ENCODE measurements at places on chromosomes 16 and 17.

DNA sequence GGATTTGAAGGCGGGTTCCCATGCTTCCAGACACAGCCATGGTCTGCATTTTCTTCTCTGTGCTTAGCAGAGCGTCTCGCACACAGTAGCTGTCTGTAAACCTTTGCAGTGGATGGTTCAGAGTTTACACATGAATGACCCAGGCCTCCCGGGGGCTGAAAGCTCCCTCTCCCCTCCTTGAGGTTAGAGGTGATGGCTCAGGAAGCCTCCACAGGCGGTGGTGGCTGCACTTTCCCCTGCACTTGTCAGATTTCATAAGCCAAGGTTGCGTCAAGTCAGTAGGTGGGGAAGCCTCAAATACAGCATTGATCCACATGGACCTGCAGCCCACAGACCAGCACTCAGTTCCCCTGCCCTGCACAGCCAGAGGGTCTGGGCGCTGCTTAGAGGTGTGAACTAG is 211.9 kb downstream of the KATNIP start:
- DNase-seq, result no peak

- DNase-seq, result no peak
Observed at GRCh38 chr17:62052765-62053338, 12.2 kb downstream of the MED13 start.

DNA sequence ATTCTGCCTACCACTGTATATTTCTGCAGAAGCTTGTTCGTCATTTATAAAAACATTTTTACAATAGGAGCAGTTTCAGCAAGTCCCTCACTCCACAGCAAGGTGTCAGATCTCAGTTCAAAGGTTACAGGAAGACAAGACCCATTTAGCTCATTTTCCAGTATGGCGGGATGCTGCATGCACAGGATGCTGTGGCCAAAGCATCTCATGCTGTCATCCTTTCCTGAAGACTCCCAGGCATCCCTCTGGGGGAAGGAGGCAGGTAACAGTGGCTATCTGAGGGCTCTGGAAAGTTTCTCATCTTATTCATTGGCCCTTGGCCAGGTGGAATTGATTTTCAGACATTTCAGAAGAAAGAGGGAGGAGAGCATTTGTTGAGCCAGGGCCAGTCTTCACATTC is 539.3 kb upstream of the CDH5 start:
- DNase-seq, result no peak

DNA sequence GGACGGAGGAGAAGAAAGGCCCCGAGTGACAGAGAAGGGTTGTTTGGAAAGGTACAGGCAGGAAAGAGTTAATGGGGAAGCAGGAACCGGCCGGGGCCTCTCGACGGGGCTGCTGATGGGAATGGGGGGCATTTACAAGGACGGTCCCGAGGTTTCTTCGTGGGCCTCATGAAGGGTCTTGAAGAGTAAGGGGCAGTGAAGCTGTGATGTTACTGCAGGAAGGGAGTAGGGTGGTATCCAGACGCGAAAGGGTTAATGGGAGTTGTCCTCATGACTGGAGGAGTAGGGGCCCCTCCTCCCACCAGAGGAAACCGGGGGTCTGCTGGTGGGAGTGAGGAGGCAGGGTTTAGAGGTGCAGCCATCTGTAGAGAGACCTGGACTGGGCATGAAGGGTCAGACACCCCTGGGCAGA is 481 bp downstream of the PDK2 start:
- no peak for DNase-seq

- DNase-seq, result peak; percentile 88
Observed at GRCh38 chr16:83336603-83337002, 471.2 kb upstream of the HSBP1 start.

- peak; percentile 50 for DNase-seq
Observed at GRCh38 chr17:72614476-72614870, 478.0 kb downstream of the SLC39A11 start.

DNA sequence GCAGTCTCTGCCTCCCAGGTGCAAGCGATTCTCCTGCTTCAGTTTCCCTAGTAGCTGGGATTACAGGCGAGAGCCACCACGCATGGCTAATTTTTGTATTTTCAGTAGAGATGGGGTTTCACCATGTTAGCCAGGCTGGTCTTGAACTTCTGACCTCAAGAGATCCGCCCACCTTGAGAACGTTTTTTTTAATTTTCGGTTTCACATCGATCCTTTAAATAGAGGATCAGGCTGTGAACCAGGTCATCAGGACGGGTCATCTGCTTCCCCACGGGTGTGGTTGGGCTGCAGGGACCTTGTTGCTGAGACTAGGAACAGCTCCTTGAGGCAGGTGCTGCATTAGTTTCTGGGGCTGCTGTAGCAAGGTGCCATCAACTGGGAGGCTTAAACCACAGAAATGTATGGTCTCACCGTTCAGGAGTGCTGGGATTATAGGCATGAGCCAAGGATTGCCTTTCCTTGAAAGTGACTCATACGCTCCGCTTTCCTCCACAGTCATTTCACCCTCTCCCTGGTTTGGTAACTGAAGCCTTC is 7.9 kb upstream of the NAGPA start:
- DNase-seq, result peak; percentile 65

- no peak for DNase-seq
Observed at GRCh38 chr16:79437764-79438751, 162.5 kb downstream of the MAF start.

GRCh38 chr17:79126139-79126538 is 51.5 kb downstream of the ENGASE start:
- no peak for DNase-seq

DNA sequence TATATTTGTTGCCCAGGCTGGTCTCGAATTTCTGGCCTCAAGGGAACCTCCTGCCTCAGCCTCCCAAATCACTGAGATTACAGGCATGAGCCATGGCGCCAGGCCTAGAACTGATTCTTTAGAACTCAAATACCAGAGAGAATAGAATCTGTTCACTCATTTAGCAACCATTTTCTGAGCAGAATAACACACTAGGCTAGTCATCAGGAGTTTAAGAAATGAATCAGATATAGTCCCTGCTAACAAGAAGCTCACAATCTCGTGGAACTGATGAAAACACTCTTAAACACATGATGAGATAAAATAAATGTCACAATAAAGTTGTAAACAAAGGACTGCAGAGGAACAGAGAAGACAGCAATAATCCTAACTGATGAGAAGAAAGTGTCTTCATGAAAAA is 55.8 kb upstream of the ADCY9 start:
- peak; percentile 18 for DNase-seq

DNA sequence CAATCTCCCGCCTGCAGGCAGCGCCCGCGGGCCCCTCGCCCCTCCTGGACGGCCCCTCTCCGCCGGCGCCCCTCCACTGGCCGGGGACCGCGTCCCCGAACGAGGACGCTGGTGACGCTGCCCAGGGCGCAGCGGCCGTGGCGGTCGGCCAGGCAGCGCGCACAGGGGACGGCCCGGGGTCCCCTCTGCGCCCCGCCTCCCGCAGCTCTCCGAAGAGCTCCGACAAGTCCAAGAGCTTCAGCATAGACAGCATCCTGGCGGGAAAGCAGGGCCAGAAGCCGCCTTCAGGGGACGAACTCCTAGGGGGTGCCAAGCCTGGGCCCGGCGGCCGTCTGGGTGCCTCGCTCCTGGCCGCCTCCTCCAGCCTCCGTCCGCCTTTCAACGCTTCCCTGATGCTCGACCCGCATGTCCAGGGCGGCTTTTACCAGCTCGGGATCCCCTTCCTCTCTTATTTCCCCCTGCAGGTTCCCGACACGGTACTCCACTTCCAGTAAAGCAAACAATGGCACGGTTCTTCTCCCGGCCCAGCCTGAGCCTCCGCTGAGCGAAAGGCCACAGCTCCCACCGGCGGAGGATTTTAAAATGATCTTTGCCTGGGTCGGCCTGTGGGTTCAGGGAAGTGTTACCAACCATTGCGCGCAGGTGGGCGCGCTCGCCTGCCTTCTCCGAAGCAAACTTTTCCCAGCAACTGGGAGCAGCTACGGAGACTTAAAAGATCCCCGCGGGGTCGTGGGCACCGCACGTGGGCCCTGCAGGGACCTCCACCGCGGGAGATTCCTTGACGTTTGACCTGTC is 1.1 kb downstream of the FOXL1 start:
- no peak for DNase-seq

DNA sequence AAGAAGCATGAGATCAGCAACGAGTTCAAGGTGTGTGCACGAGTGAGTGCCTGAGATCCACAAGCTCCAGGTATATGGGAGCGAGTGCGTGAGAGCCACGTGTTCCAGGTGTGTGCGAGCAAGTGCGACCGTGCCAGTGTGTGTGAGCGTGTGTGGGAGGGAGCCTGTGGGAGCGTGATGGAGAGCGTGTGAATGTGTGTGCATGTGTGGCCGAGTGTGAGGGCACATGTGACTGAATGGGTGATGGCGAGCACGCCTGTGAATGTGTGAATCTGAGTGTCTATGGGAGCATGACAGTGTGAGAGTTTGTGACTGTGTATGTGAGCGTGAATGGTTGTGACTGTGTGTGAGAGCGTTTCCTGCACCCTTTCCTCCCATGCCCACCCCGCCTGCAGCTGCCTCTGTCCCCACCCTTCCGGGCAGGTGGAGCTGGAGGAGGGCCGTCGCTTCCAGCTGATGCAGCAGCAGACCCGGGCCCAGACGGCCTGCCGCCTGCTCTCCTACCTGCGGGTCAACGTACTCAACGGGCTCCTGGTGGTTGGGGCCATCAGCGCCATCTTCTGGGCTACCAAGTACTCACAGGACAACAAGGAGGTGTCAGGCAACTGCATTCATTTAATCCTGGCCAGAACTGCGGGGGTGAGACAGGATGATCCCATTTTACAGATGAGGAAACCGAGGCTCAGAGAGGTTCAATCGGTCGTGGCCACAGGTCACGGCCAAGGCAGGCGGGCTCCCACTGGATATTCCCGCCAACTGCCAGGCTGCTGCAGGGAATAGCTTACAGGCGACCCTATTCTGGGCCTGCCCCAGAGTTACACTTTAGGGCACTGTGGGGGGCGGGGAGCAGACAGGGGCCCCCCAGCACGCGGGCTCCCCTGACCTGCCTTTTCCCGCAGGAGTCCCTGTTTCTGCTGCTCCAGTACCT is 3.7 kb downstream of the TMC8 start:
- DNase-seq, result peak; percentile 25

GRCh38 chr17:17545031-17545820 is 46.3 kb downstream of the PEMT start:
- DNase-seq, result peak; percentile 57

GRCh38 chr17:46903762-46904672 is 18.9 kb upstream of the GOSR2 start:
- DNase-seq, result no peak

GRCh38 chr16:15775209-15775608 is 81.6 kb downstream of the MYH11 start:
- DNase-seq, result peak; percentile 44

DNA sequence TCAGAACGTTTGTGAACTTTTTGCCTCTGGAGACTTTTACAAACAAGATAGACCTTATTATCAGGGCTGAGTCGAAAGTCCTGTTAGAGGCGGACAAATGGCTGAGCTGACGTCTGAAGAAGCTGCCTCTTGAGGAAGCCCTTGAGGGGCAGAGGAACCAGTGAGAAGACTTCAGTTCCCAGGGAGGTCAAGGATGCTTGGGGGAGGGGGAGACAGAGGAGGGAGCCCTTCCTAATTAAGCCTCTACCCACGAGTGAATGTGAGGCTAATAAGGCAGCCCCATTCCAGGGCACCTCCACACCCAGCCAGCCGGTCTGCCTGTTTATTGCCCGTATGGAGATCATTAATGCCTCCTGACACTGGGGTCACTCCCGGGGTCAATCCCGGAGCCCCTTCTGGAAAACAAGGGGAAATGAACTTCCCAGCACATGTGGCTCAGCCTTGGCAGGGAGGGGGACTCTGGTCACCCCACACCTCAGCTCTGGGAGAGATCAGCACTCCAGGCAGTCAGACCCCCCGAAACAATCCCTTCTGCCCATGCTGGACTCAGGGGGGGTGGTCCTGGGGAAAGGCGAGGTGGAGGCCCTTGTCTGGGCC is 9.2 kb upstream of the TBX4 start:
- DNase-seq, result no peak

DNA sequence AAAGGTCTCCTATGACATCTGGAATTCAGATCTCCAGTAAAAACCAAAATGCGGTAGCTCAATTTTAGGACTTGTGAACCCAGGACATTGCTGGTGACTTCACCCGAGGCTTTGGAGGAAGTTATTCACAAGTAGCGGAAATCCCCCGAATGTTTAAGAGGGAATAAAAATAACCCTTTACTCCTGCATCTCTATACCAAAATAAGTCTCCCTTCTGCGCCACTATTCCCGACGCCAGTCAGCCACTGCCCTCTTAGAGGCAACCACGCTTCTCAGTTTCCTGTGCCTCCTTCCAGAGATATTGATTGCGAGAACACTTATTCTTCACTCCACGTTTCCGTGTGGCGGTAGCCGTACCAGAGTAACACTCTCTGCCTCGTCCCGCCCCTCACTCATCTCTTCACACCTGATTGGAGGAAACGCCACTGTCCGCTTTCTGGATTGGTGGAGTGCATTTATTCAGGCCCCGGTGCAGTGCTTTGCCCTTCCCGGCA is 27.4 kb downstream of the EMP2 start:
- DNase-seq, result no peak

- no peak for DNase-seq
Observed at GRCh38 chr17:81395600-81396277, 482 bp downstream of the BAHCC1 start.

DNA sequence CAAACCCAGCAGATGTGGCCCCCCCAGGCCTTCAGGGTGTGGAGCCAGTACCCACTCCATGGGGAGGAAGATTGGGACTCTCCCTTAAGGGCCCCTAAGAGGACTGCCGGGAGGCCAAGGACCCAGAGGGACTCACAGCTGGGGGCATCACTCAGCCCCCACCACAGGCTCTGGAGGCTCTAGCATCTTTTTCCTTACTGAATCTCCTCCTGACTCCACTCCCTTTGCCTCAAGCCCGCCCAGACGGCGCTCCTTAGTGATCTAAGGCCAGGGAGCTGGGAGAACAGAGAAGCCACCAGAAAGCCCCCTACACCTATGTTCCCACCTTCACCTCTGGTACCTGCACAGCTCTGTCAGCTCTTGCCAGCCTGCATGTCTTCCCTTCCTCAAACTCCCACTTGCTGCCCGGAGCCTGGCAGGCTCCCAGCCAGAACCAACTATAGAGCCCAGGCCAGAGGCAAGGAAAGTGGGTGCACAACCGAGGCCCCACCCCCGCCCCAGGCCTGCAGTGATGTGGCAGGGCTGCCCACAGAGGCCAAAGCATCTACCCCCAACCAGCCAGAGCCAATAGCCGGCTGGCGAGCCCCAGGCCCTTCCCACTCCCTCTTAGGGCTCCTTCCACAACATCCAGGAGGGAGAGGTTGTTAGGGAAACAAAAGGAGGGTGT is 22.3 kb upstream of the MPO start:
- no peak for DNase-seq

- DNase-seq, result no peak
Observed at GRCh38 chr16:85678821-85679220, 9.9 kb downstream of the GINS2 start.

GRCh38 chr17:40457964-40458791 is 14.9 kb downstream of the IGFBP4 start:
- peak; percentile 90 for DNase-seq

DNA sequence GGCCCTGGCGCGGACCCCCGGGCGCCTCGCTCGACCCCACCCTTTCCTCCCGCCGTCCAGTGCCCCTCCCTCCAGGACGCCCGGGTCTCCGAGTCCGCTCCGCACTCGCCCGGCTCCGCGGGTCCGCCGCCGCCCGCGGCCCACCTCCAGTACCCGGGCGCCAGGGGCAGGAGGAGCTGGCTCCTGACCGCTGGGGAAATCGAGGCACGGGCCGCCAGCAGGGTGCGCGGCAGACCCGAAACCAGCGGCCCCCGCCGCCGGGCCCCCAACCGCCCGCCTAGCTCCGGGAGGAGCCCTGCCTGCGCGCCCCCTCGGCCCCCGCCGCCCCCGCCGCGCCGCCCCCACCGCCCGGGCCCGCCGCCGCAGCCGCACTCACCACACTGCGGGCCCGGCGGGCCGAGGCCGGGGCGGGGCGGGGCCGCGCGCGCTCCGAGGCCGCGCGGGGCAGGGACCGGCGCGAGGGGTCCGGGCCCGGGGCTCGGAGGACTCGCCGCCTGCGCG is 333 bp downstream of the MAFG start:
- DNase-seq, result no peak
